ENCODE measurements at places on chromosomes 7 and 10.

- no peaks in the 10 kb centered on the region for H3K27me3 ChIP-seq
- no peak overlapping the region for H3K4me3 ChIP-seq
- H3K36me3 ChIP-seq: no peaks in the 10 kb centered on the region
- peaks cover 29% of the 10 kb centered on the region for H3K4me1 ChIP-seq
- DNase-seq: no peak
- H3K27ac ChIP-seq: peak overlapping the region; percentile 41
Observed at GRCh38 chr10:79021948-79022499, 46.7 kb upstream of the ZMIZ1 start.

DNA sequence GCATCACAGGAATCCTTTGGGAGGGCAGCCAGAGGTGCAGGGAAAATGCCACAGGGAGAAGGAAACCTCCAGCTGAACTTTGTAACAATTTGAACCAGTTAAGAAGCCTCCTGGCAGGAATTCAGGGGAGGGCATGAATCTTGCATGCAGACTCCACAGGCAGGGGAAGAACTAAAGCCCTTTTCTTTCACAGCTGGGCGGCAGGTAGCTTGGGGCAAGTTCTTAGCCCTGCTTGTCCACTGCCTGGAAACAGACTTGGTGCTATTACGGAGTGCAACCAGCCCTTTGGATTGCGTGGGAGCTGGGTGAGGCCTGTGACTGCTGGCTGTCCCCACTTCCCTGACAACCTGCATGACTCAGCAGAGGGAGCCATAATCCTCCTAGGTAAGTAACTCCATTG is 51.7 kb upstream of the ADAM12 start:
- H3K27ac ChIP-seq: no peak overlapping the region
- H3K4me1 ChIP-seq: no peaks in the 10 kb centered on the region
- no peaks in the 10 kb centered on the region for H3K27me3 ChIP-seq
- H3K36me3 ChIP-seq: no peaks in the 10 kb centered on the region
- no peak for DNase-seq

DNA sequence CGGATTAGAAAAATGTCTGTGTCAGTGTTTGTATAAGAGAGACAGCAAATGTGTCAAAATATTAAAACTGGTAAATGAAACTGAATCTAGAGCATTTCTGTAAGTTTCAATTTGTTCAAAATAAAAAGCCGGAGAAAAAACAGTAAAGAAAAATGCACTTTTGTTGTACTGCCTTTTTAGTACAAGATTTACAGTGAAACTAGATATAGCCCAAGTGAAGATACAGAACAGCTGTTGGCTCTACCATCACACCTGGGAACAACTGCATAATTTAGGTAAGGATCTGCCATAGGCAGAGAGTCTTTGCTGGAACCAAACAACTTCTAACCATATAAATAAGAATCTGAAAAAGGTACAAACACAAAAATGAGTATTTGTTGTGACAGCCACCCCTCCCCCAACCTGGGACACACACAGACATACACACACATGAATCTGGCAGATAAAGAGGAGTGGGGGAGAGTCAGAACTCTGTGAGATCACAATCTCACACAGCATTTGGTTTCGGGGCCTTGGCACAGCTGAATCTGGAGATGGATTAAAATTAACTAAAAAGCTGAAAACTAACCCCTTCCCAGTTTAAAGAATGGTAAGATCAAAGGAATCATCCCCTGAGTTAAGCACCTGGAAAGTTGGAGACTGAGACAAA is 54.8 kb downstream of the DPY19L1 start:
- no peak overlapping the region for H3K4me3 ChIP-seq
- no peaks in the 10 kb centered on the region for H3K27me3 ChIP-seq
- peaks cover 8% of the 10 kb centered on the region for H3K36me3 ChIP-seq
- peaks cover 6% of the 10 kb centered on the region for H3K4me1 ChIP-seq

DNA sequence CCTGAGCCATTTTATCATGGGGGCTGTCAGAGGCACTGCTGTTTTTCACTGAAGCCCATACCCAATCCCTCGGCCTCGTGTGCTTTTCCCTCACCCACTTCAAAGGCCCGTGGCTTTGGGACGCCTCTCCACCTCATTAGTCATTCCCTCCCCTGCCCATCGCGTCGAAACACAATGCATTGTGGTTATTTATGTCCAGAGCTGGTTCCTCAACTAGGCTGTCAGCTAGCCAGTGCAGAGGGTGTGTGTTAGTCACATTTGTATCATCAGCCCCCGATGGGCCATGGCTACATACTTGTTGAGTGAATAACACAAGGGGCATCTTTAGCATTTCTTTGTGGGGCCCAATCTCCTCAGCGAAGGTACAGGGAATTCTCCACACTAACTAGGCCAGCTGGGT is 3.8 kb upstream of the CRCP start:
- peaks cover 3% of the 10 kb centered on the region for H3K36me3 ChIP-seq
- H3K4me3 ChIP-seq: peak overlapping the region; percentile 30
- no peak for DNase-seq
- H3K27ac ChIP-seq: peak overlapping the region; percentile 86

GRCh38 chr10:43930243-43930642 is 281.6 kb upstream of the ZNF32 start:
- peaks cover 11% of the 10 kb centered on the region for H3K27me3 ChIP-seq
- H3K4me1 ChIP-seq: no peaks in the 10 kb centered on the region
- no peak overlapping the region for H3K27ac ChIP-seq

GRCh38 chr10:26574783-26575182 is 122.7 kb upstream of the PDSS1 start:
- H3K36me3 ChIP-seq: no peaks in the 10 kb centered on the region
- no peak overlapping the region for H3K4me3 ChIP-seq
- no peaks in the 10 kb centered on the region for H3K4me1 ChIP-seq
- peaks cover 25% of the 10 kb centered on the region for H3K27me3 ChIP-seq

DNA sequence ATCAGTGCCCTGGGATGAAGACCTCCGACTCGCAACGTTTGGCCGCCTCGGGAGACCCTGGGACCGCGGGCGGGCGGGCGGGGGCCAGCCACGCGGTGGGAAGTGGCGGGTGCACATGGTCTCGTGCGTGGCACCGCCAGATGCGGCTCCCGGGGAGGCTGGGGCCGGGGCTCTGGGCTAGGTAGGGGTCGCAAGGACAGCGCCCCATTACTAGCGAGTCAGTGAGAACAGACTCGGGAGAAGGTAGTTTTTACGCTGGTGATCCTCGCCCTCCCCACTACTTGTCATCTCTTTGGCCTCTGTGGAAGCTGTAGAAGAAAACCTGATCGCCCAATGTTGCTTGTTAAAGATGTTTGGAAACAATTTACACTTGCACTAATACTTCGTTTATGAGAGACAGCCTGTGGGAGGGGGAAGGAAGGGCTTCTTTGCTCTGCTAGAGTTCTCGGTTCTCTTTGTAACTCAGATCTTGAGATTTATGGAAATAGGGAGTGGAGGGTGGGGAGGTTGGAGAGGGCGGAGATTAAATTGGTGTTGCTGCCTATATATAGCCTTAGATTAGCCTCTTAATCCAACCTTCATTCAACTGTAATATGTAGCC is 591 bp downstream of the BZW2 start:
- peak overlapping the region; percentile 100 for H3K4me3 ChIP-seq
- H3K36me3 ChIP-seq: peaks cover 6% of the 10 kb centered on the region
- H3K27ac ChIP-seq: peak overlapping the region; percentile 96
- H3K4me1 ChIP-seq: peaks cover 48% of the 10 kb centered on the region

DNA sequence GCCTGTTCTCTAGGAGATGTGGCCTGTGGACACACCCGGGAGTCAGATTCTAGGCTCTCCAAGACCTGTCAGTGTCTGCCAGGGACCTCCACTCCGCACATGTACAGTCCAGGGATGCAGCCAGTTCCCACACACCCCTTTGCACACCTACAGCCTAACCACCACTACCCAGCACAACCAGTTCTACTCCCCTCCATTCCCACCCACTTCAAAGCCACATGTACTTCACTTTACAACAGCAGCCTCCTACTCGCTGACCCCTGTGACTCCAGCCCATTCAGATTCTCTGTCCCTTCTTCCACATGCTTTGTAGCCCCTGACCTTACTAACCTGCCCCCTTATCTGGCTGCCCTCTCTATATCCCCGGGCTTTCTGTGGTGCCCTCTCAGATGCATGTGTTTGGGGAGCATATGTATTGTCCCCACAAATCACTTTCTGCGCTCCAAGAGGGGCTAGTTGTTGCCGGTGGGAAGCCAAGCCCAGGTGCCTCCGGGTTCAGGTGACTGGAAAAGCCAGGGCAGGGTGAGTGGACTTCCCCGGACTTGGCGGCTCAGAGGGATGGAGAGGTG is 7.2 kb downstream of the LBX1 start:
- peaks cover 22% of the 10 kb centered on the region for H3K4me1 ChIP-seq
- peak overlapping the region; percentile 71 for H3K27ac ChIP-seq
- no peak for DNase-seq
- peaks cover 4% of the 10 kb centered on the region for H3K36me3 ChIP-seq
- peak overlapping the region; percentile 76 for H3K4me3 ChIP-seq

DNA sequence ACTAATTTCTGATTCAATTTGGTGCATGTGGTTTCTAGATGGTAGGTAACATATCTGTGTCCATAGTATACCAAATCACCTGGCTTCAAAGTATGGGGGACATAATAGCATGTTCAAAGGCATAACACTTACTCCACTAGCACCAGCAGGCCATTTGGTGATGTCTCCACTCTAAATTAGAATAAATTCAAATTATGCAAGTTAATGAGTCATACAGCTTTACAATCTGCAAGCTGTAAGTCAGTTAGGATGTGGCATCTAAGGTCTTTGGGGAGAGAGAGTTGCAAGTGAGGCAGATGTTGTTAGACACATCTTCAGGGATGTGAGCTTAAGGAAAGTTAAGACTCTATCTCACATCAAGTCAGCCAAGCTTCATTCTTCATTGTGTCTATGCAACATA is 506.4 kb upstream of the GRM3 start:
- H3K4me1 ChIP-seq: no peaks in the 10 kb centered on the region
- H3K4me3 ChIP-seq: no peak overlapping the region
- no peaks in the 10 kb centered on the region for H3K36me3 ChIP-seq
- no peak overlapping the region for H3K27ac ChIP-seq
- no peak for DNase-seq
- no peaks in the 10 kb centered on the region for H3K27me3 ChIP-seq

GRCh38 chr10:129120441-129120840 is 346.6 kb upstream of the MGMT start:
- DNase-seq: no peak
- H3K4me3 ChIP-seq: no peak overlapping the region
- H3K4me1 ChIP-seq: peaks cover 3% of the 10 kb centered on the region
- H3K27ac ChIP-seq: no peak overlapping the region
- no peaks in the 10 kb centered on the region for H3K36me3 ChIP-seq

- no peak for DNase-seq
- no peaks in the 10 kb centered on the region for H3K27me3 ChIP-seq
- peak overlapping the region; percentile 8 for H3K27ac ChIP-seq
Observed at GRCh38 chr10:13628661-13629060, 41.9 kb downstream of the PRPF18 start.

DNA sequence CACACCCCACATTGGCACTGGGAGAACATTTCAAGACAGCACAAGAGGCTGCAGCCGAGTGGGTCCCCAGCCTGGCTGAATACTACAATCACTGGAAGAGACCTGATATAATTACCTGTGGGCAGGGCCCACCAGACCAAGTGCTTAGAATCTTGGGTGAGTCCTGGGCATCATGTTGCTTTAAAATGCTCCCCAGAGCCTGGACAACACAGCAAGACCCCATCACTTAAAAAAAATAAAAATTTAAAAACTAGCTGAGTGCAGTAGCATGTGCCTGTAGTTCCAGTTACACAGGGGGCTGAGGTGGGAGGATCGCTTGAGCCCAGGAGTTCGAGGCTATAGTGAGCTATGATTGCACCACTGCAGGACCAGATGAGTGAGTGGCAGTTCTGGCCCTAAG is 28.1 kb downstream of the FAM171A1 start:
- H3K27ac ChIP-seq: no peak overlapping the region
- H3K27me3 ChIP-seq: no peaks in the 10 kb centered on the region
- peaks cover 5% of the 10 kb centered on the region for H3K36me3 ChIP-seq
- H3K4me1 ChIP-seq: peaks cover 37% of the 10 kb centered on the region
- DNase-seq: no peak

DNA sequence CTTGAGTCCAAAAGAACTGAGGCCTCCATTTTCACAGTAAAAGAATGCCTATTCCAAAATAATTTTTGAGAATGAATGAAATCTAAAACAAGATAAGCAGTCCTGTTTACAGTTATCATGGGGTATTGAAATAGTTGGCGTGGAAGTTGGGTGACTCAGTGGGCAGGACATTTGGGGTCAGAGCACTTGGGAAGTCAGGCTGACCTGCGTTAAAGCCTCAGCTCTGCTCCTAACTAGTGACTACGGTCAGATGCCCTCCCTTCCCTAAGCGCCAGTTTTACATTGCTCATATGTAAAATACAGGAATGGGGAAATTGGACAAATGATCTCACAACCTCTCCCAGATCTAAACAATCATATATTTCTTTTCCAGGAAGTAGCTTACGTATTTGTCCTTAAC is 2.3 kb upstream of the PAPSS2 start:
- no peaks in the 10 kb centered on the region for H3K36me3 ChIP-seq
- H3K4me3 ChIP-seq: no peak overlapping the region
- peaks cover 29% of the 10 kb centered on the region for H3K4me1 ChIP-seq
- peaks cover 27% of the 10 kb centered on the region for H3K27me3 ChIP-seq
- DNase-seq: no peak

GRCh38 chr7:125654076-125654475 is 724.5 kb upstream of the POT1 start:
- no peak overlapping the region for H3K4me3 ChIP-seq
- peaks cover 4% of the 10 kb centered on the region for H3K4me1 ChIP-seq
- H3K27me3 ChIP-seq: no peaks in the 10 kb centered on the region
- no peaks in the 10 kb centered on the region for H3K36me3 ChIP-seq

DNA sequence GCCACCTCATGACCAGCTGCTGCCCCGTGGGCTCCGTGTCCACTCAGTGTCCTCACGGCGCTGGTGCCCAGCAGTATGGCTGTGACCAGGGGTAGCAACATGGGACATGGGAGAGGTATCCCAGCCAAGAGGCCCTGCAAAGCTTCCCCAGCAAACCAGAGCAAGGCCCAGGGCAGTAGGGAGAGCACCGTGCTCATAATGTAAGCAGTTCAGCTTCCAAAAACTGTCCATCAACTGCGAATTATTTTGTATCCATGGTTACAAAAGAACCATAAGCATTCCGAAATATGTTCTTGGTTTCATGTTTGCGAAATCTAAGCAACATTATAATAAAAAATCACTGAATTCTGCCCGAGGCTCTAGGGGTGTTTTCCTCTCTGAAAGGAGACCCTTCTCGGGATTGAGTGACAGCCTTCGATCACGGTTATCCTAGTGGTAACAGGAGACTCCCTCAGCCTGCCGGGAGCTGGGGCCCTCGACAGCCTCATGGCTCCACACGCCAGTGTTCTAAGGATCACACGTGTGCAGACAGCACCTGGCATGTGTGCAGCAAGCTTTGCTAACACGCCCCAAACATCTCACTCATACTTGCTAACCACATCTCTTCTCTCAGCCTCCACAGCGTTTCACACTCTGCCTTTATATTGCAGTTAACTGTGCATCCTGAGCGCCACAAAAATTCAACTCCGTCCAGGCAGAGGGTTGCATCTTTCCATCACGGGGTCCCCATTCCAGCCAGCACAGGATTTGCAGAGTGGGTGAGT is 117.6 kb downstream of the DIP2C start:
- H3K27me3 ChIP-seq: no peaks in the 10 kb centered on the region
- H3K36me3 ChIP-seq: peaks cover 5% of the 10 kb centered on the region
- no peak for DNase-seq
- H3K4me1 ChIP-seq: peaks cover 57% of the 10 kb centered on the region

- H3K27me3 ChIP-seq: peaks cover 20% of the 10 kb centered on the region
- no peak for DNase-seq
- H3K27ac ChIP-seq: no peak overlapping the region
- no peak overlapping the region for H3K4me3 ChIP-seq
- H3K36me3 ChIP-seq: peaks cover 11% of the 10 kb centered on the region
Observed at GRCh38 chr10:129868449-129869035, 95.5 kb downstream of the EBF3 start.

GRCh38 chr7:102069931-102070629 is 216.6 kb upstream of the SH2B2 start:
- peaks cover 34% of the 10 kb centered on the region for H3K36me3 ChIP-seq
- no peaks in the 10 kb centered on the region for H3K27me3 ChIP-seq
- no peaks in the 10 kb centered on the region for H3K4me1 ChIP-seq

All from type B pancreatic cell (in vitro differentiated cells).